ENCODE measurements at places on chromosomes 11 and 22.

- DNase-seq: no peak
Observed at GRCh38 chr22:27466229-27466628, 335.3 kb downstream of the MN1 start.

- no peak for DNase-seq
Observed at GRCh38 chr11:86938203-86938899, 16.8 kb downstream of the FZD4 start.

DNA sequence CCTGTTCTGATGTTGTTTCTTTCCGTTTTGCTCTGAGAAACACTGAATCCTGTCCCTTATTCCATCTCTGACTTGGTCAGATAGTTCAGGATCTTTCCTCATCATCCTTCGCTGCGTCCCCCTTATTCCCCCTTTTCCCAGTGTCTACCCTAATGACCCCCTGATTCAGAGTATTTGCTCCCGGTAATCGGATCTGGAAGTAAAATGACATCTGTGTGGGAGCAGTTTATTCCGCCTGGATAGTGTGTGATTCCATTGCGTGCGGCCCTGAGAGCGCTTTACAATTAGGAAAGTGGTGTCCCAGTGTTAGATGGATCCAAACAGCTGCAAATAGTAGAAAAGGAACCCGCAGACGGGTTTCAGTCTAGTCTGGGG is 606 bp downstream of the DRG1 start:
- peak; percentile 46 for DNase-seq

DNA sequence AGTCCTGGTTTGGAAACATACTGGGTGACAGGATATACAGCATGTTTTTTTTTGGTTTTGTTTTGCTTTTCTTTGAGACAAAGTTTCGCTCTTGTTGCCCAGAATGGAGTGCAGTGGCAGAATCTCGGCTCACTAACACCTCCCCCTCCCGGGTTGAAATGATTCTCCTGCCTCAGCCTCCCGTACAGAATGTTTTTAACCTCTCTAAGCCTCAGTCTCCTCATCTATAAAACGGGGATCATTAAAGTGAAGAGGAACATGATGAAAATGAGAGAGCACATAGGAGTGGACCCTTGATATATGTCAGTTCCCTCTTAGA is 28.1 kb upstream of the SCARF2 start:
- DNase-seq: no peak

DNA sequence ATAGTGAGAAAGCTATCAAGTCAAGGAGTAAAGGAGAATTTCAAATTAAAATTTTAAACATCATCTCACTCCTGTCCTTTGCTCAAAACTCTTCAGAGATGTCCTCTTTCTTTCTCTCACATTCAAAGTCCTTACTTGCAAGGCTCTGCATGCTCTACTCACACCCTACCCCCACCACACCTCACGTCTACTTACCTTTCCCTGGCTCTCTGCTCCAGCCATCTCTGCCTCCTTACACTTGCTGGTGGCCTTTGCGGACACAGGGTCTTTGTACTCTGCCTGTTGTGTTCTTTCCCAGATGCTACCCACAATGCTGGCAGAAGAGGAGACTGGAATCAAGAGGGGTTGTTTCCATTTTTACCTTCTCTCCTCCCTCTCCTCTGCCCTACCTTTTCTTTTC is 405.2 kb downstream of the INSC start:
- no peak for DNase-seq

DNA sequence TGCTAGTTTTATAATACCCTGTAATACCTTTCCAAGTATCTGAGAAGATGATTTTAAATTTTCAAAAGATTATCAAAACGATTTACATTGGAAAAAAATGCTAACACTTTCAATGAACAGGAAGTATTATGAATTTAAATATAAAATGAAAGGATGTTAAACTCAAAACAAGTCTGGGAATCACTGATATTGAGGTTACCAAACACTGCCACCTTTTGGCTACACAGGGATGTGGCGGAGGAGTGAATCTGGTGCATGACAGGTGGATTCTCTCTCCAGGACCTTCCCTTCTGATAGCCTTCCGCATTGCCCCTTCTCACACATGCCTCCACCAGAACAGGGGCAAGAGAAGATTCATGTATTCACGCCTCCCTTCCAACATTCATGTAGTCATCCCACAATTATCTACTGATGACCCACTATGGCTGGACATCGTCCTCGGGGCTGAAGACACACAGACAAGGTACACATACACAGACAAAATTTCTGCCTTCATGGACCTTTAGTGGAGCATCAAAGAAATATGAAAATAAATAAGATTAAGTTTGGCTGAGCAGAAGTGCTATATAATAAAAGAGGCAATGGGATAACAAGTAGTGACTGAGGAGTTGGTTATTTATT is 34.7 kb downstream of the ATG16L2 start:
- no peak for DNase-seq

DNA sequence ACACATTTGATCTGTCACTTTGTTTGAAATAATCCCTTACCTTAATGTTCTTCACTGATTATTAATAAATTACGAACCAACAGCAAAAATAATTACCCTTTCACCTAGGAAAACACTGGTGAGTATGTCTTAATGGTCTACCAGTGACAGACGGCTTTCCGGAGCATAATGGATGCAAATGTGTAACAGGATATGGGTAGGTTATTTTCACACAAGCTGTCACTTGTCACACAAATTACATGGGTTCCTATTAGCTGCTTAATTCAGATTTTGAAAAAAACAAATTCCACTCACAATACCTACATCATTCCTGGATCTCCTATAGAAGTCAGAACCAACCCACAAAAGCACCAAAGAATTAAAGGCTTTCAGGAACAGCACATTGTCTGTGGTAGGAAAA is 127.9 kb downstream of the WT1 start:
- DNase-seq: no peak

GRCh38 chr11:15770798-15771414 is 585.4 kb downstream of the SOX6 start:
- peak; percentile 60 for DNase-seq

- no peak for DNase-seq
Observed at GRCh38 chr11:47913529-47914244, 65.5 kb upstream of the NUP160 start.

DNA sequence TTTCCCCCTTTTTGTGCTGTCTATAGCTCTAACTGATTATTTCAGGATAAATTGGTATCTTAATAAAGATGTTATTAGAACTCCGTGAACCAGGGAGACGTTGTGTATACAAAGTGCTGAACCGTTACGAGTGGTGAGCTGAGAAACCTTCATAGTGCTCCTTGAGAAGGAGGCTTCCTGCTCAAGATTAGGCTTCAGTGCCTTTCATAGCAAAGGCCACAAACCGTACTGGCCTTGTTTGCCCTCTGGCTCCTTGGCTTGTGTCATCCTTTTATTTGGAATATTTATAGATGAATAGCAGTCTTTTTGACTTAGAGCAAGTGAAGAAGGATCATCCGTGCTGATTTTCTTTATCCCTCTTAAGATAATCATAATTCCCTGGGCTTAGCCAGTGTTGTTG is 16.3 kb downstream of the EIF3L start:
- DNase-seq: no peak

- no peak for DNase-seq
Observed at GRCh38 chr11:3197878-3198528, 20.6 kb downstream of the MRGPRG start.

GRCh38 chr11:7610393-7610792 is 62.9 kb downstream of the CYB5R2 start:
- DNase-seq: no peak

DNA sequence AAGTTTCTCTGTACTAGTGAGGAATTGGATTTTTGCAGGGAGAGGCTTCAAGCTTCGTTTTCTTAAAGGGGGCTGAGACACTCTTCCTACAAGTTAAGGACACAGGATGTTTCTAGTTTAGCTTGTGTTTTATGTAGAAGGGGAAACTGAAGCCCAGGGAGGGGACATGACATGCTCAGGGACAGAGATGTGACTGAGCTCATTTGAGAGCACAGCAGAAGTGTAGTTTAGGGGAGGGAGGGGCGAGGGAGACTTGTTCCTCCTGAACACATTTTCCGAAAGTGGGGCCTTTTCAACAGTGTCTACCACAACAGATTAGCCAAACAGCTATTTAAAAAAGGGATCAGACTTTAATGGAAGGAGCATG is 148.1 kb downstream of the FBXO7 start:
- no peak for DNase-seq

- no peak for DNase-seq
Observed at GRCh38 chr11:14577835-14578529, 57.8 kb upstream of the PSMA1 start.

DNA sequence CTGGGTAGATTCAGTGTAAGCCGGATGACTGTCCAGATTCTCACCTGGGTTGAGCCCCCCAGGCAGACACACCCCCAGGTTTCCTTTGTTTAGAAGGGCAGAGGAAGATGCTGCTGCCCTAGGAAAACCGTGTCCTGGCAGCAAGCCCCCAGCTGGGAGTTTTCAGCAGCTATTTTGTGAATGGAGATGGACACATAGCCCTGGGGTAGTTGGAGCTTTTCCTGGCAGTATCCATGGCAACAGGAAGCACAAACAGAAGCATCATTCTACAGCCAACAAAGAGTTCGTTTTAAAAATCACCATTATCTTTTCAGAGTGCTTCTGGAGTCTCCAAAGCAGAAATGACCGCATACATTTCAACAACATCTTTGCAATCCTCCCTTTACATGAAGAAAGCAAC is 245.5 kb downstream of the BRD1 start:
- DNase-seq: no peak

DNA sequence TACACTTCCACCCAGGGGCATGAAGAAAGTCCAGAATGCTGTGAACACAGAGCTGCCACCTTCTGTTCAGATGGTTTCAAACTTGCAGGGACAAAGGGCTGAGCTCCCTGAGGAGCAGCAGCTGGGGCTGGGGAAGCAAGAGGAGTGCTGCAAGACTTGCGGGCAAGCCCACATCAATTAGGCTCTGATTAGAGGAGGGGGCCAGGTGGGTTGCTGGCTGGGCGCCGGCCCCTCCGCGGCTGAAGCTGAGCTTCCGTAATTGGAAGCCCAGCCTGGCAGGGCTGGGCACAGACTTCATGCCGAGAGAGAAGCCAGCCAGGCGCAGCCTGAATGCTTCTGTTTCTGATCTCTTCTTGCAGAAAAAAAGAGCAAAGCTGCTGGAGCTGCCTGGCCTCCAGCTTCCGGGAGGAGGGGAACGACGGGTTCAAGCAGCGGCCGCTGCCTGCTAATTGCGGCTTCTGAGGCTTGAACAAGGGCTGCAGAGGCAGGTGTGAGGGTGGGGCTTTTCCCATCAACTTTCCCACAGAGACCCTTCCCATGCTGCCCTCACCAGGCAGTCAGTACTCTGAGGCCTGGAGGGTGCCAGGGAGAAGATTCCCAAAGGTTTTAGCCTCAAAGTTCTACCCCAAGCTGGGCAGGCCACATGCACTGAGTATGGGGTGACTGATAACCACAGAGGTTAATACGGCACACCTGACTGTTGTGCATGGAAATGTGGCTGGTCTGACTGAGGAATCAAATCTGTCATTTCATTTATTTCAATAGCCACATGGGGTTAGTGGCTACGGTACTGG is 91.1 kb upstream of the LMO1 start:
- DNase-seq: peak; percentile 66

DNA sequence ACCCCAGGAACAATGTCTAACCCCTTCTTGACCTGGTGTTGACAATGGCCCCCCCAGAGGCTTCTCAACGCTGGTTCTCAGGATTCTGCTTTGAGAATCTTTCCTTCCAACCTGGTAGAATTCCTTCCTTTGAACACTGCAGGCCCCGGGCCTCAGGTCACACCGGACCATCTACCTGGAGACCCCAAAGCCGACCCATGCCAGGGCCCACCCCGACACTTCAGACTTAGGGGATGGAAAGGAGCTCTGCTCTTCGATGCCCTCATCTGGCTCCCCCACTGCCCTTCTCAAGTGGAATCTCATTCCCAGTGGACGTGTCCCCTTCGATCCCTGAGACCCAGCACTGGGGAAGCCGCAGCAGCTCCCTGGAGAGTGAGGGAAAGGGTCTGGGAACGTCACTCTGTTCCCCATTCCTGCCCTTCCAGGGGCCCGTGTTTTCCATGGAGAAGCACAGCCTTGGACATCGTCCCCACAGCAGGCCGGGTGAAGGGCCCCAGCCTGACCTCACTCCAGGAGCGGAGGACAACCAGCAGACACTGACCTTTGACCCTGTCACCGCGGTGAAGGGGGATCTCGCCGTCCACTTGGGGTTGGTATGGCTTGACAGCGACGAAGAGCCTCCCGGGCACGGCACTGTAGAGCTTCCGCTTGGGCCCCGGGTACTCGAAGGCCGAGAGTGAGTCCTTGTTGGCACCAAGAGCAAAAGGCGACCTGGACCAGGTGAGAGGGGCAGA is 408.3 kb downstream of the CTTN start:
- no peak for DNase-seq

Measured in ecto neural progenitor cell (in vitro differentiated cells).